ENCODE measurements at places on chromosomes 5 and 9. TPM values are rescaled to one million over a fixed set of nuclear protein-coding genes. Genes with fewer than 3 reads are reported as not detected.

FBLL1 gene
- polyA plus RNA-seq: not detected

TUSC1 gene
- 4.3 TPM for polyA plus RNA-seq

SLC2A8 gene
- 18.9 TPM for polyA plus RNA-seq

NDUFS6 gene
- 198 TPM for polyA plus RNA-seq

CRAT gene
- polyA plus RNA-seq: 48.5 TPM

DNA sequence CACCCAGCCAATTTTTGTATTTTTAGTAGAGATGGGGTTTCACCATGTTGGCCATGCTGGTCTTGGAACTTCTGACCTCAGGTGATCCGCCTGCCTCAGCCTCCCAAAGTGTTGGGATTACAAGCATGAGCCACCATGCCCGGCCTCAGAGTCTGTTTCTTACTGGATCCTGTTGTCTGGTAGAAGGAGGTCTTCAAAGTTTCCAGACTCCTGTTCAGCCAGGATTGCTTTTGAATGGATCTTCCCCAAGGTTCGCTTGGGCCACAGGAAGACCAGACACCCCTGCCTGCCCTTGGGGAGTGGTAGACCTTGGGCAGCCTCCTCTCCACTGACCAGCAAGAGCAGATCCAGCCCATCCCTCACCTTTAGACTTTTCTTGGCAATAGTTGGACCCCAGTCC lies 7.6 kb upstream of the LCN2 start:
- no peak for DNase-seq

DNA sequence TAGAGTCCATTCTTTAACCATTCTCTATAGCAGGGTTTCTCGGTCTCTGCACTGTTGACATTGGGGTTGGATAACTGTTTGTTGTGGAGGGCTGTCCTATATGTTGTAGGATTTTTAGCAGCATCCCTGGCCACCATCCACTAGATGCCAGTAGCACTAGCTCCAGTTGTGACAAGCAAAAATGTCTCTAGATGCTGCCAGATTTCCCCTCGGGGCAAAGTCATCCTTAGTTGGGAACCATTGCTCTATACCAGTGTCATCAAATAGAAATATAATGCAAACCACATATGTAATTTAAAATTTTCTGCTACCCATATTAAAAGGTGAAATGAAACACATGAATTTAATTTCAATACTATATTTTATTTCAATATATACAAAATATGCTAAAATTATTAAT lies 2.9 kb downstream of the TTC23L start:
- no peak for DNase-seq

GRCh38 chr5:159286420-159287035 lies 23.4 kb downstream of the UBLCP1 start:
- no peak for DNase-seq

DNA sequence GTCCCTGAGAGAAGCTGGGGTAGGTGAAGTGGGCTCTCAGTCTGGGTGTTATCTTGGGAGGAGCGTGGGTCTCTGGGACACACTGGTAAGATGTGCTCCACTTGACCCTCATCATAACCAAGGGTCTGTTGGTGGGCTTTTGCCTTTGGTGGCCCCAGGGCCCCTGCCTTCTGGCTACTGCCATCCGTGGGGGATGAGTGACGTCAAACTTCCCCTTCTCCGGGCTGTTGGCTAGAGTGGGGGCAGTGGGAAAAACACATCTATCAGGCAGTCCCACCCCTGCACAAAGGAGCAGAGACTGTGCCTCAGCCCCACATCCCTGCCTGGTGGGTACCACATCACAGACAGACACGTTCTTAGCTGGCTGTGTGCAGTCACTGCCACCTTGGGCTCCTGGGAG lies 35.1 kb downstream of the GADD45G start:
- no peak for DNase-seq

DNA sequence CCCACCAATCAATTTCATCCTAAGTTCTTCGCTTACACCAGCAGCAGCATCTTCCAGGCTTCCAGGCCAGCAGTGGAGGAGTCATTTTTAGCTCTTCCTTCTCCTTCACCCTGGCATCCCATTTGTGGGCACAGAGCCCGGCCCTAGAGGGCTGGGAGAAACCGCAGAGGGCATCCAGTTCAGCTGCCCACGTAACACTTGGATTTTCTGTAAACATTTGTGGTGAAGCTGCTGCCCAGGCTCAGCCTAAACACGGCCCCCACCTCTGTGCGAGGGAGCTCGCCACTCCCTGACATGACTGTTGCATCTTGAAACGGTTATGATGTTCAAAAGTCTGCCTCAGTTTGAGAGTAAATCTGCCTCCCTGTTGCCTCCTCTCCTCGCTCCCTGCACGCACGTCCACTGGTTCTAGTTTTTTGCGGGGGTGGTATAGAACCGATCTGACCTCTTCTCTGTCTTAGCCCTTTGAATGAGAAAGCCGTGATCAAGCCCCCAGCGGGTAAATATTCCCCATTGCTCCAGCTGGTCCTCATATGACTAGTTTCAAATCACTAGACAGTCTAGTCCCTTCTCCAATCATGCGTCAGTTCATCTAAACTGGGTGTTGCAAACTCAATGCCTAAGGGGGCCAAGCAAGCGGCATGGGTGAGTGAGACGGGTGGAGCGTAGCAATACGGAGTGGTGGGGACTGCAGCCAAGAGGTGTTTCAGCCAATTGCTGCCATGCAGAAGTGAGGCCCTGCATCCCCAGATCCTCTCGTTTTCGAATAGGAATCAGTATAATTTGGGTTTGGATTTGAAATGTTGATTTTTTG lies 34.9 kb upstream of the N4BP3 start:
- no peak for DNase-seq

- DNase-seq: no peak
Measured at GRCh38 chr5:9283021-9283420, 262.9 kb downstream of the SEMA5A start.

- DNase-seq: no peak
Measured at GRCh38 chr5:179798144-179798770, 4.5 kb downstream of the LTC4S start.

GRCh38 chr5:142287096-142287972 lies 37.5 kb downstream of the SPRY4 start:
- no peak for DNase-seq

GRCh38 chr9:120642129-120642770 lies 62.3 kb upstream of the CDK5RAP2 start:
- no peak for DNase-seq

DNA sequence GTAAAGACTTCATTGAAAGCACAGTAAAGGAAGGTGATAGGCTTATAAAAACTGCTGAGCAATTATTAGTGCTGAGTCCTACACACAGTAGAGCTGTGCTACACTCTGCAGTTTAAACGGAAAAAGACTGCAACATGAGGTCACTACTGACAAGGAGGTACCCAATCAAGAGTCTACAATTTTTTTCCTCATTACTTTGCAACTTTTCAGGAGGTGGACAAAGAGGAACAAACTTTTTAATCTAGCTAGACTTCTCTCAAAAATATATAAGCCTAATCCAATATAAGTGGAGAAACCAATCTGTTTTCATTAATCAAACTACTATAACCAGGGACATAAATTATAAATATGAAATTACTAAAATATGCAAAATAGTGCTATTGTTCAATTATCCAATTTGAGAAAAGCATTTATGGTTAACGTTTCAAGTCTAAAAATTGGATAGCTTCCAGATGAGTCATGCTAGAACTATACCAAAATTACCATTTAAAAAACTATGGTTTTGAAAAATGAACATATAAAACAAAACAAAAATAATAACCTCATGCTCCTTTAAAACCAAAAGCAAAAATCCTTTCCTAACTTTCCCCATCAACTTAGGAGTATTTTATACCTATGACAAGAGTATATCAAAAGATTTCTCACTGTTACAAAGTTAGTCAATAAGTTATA lies 37.7 kb downstream of the FAM13B start:
- no peak for DNase-seq

GRCh38 chr5:83441747-83442146 lies 29.8 kb upstream of the VCAN start:
- DNase-seq: no peak

DNA sequence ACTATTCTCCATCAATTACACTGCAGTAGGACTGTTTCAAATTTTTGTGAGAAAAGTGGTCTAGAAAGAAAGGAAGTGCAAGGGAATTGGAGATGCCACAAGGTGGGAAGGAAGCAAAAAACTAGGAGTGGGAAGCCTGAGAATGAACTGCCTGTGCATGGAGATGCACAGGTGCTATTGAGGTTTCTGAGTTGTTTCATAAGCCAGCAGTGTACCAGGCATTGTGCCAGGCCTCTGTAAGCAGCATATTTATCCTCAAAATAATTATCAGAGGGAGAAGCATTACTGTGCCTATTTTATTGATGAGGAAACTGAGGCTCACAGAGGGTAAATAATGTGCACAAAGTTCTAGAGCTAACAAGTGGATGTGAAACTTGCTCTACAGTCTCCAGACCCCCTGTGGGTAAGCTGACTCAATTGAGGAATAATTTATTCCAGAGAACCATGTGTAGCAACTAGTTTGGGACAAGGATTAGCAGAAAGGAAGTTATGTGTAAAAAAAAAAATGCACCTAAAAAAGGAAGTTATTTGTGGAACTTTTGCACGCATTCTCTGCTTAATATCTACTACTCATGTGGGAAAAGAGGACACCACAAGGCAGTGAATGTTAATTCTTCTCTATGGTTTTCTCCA lies 96.7 kb downstream of the SNCAIP start:
- DNase-seq: no peak

GRCh38 chr9:129270903-129271431 lies 92.9 kb upstream of the IER5L start:
- no peak for DNase-seq

- DNase-seq: no peak
Measured at GRCh38 chr5:136137497-136138220, 5.0 kb downstream of the SMAD5 start.

GRCh38 chr9:100211476-100211875 lies 112.4 kb downstream of the INVS start:
- no peak for DNase-seq

- no peak for DNase-seq
Measured at GRCh38 chr5:80668016-80668969, 13.5 kb upstream of the DHFR start.
